Stimulated activated CD8-positive, alpha-beta memory T cell treated with anti-CD3 and anti-CD28 coated beads, Interleukin-15, amount 100 ng/mL, for 4 hours (primary cell): ENCODE measurements at places on chromosomes 1 and 21.

GRCh38 chr1:217985641-217986040, 299.5 kb upstream of the RRP15 start:
- no peak for DNase-seq

DNA sequence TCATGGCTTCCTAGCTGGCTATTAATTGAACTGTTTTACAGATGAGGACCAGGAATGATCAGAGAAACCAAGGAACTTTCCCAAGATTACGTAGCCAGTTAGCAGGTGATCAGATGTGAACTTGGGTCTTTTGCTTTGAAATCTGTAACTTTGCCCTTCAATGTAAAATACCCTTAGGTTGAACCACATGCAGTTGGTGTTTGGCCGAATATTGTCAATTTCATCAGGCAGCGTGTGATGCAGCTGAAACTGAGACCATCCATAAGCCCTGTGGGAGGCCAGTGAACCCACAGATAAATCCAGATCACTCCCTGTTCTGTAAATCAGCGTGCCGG, 150.8 kb downstream of the ETS2 start:
- DNase-seq: no peak

GRCh38 chr1:100834777-100835660, 59.6 kb downstream of the EXTL2 start:
- no peak for DNase-seq

DNA sequence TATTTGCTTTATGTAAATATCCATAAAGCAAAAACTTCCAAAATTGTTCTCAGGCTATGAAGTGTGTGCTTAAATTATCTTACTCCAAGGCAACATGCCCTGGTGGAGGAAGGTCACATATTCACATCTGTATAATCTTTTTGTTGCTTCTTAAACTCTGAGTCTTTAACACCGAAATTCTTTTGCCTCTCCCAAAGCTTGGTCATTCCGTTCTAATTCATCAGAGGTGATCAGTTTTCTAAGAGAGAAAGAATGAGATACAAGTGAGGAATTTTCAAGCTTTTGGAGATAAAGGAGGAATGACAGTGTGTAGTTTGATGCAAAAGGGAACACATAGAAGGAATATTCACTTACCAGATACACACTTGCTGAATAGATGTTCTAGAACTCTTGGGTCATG, 561.7 kb downstream of the LTN1 start:
- DNase-seq: no peak

DNA sequence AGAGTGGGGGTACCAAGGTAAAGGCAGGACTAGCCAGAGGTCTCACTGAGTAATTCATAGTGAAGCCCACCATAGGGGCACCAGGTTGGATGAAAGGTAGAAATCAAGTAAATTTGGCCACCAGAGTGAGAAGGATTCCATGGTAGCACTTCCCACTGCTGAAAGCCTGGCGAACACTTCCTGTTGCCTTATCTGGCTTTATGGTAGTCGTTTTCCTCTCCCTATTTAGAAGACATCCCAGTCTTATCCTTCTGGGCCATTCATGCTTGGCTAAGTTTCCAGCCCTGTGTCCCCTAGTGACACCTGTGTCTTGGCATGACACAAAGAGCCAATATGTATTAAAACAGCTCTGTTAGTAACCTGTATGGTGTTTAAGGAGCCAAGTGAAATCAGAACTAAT, 74.3 kb upstream of the SIPA1L2 start:
- DNase-seq: no peak

DNA sequence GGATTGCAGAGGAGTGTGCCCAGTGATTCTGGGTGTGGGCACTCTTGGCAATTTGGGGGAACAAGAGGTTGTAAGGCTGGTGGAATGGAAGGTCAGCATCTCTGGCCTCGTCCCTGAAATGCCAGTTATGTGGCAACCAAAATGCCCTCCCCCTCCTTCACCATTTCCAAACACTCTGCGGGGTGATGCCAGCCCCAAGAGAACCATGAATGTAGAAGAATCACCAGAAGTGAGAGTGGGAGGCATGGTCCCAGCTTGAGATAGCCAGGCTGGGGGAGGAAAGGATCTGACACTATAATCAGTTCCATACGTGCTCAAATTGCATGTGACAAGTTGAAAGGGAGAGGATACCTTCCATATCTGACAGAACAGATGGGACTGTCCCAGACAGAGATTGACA, 88.7 kb upstream of the EDN2 start:
- no peak for DNase-seq

- DNase-seq: no peak
These were observed 35.7 kb downstream of the RAB3B start for GRCh38 chr1:51954783-51955182.

GRCh38 chr21:23579573-23579972, 2027.7 kb downstream of the MRPL39 start:
- DNase-seq: no peak

DNA sequence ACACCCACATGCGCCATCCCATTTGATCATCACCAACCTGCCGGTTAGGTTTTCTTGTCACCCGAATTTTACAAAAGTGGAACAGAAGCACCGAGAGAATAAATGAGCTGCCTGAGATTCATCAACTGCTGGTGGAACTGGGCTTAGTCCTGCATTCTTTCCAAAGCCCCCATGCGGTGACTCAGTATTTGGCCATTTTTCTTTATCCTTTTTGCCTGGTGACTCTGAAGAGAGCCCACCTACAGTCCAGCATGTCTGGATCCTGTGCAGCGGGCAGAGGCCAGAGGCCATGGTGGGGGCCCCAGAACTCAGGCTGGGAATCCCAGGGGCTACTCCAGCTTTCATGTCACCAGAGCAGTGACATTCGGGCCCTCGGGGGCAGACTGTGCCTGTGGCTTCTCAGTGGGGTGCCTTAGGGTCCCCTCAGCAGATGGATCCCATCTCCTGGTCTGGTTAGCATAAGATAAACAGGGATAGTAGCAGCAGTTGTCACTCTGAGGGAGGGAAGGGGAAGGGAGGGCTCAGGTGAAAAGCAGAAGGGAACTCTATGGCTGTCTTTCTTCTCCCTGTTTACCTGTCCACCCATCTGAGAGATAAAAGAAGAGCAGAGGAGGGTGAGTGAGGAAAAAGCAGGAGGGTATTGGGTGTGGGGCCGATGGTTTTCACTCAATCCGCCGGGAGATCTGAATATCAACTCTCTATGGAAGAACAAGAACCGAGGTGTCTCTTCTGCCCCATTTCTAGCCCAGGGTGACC, 63.2 kb downstream of the KIF26B start:
- DNase-seq: no peak

GRCh38 chr1:220900842-220901241, 21.6 kb downstream of the HLX start:
- no peak for DNase-seq
